Left lung (tissue), 14 donors: ENCODE measurements at places on chromosomes 6 and 20. TPM values are rescaled to one million over a fixed set of nuclear protein-coding genes. Genes with fewer than 3 reads are reported as not detected.

GRCh38 chr6:44733126-44733525 lies 345.6 kb downstream of the CDC5L start:
- no peak for DNase-seq

DNA sequence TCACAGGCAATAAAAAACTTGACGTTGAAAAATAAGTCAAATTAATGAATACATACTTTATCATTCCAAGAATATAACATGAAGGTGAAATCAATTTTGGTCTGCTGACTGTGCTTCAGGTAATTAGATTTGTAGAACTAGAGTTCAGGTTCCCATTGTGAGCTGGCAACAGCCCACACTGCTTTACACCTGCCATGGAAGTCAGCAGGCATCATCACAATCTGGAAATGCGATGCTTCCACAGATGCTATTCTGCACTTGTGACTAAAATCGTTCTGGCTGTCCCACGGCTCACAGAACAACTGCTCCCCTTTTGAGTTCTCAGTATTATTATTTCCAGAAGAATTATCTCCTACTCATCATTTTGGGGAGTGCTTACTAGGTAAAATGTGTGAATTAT lies 62.6 kb upstream of the THEMIS start:
- DNase-seq: no peak

- no peak for DNase-seq
Measured at GRCh38 chr20:21342656-21343345, 39.7 kb downstream of the XRN2 start.

GRCh38 chr20:23080521-23080920 lies 5.6 kb downstream of the CD93 start:
- DNase-seq: no peak

DNA sequence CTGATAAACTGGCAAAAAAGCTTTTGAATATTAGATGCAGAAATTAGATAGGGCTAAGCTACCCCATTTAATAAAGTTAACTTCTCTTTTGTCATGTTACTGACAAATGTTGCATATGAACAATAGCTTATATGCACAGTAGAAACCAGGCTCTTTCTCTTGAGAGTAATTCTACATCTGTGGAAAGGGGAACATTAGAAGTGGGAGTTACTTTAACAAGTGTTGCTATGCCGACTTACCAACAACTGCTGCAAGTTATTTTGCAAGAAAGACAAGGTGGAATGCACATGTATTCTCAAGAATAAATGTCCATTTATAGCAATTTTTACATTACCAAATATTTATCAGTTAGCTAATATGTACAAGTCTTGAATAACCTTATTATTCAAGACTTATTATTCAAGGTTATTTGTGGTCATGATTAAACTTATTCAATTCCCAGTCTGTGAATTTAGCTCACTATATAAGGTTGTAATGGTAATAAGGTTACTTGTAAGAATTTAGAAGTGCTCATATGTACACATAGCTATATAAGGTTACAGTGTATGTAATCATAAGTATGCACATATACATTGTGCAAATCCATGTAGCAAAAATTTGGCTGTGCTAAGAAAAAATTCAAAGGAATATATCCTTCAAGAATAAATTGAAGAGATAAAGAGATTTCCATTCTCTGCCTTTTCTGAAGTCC lies 38.3 kb downstream of the ADGRG6 start:
- no peak for DNase-seq

- DNase-seq: no peak
Measured at GRCh38 chr6:170206317-170206621, 84.6 kb downstream of the DLL1 start.

DNA sequence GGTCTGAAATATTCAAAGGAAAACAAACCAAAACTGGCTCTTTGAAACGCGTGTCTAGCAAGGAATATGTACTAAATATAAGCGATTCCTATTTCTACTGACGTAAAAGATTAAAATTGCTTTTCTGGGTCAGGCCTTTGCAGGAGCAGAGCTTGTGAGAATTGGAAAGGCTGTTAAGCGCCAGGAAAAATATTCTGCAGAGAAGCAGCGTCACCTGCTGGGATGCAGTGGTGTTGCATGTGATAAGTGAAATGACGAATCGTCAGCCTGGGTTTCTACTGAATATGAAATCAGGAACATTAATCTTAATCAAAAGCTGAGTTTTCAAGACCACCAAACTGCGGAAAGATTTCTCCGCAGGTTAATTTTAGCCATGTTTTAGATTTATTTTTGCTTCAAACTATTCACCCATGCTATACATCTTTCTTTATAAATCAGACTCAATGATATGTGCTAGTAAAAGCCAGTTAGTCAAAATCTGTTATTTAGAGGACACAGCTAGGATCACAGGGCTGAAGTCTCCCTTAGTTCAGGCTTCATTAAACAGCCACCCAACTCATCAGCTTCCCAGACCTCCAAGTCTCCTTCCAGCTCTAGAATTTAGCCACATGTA lies 67.4 kb downstream of the ALDH8A1 start:
- DNase-seq: no peak

- DNase-seq: no peak
Measured at GRCh38 chr20:57744206-57744605, 34.4 kb upstream of the PMEPA1 start.

- DNase-seq: no peak
Measured at GRCh38 chr6:116229287-116229913, 24.5 kb downstream of the TSPYL4 start.

DNA sequence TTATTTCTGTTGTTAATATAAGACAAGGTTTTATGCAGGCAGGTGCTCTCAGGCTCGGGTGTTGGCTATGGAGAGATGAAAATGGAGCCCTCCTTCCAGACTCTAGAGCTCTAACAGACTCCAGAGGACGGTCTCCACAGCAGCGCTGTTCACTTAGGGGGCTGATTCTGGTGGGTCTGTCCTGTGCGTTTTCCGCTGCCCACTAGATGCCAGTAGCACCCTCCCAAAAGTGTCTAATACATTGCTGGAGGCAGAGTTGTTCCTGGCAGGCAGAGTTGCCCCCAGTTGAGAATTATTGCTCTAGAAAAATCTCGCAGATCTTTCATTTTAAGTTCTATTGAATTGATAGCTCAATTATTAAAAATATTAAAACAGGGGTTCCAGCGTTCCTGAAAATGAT lies 109.9 kb downstream of the MAP3K4 start:
- DNase-seq: peak; percentile 14

DNA sequence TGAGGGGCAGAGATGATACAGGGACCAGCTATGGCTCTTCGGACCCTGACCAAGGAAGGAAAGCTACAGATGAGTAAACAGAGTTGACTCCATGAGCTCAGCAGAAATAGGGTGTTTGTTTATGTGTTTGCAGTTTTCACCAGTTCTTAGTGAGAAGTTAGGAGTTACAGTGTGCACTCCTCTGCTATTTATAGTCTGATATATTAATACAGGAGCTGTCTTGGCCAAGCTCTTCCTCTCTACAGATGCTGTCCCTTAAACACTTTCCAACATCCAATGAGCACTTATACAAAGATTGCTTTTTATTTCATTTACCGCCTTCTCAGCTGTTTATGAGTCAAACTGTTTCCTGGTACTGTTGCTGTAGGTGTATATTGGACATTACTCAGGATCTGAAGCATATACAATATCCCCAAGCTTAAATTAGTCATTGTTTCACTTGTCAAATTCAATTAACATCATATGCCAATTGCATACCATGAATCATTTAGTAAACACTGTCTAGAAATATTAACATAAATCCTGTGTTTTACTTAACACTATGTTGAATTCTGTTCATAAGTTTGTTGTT lies 618.0 kb downstream of the PRKN start:
- no peak for DNase-seq

DNA sequence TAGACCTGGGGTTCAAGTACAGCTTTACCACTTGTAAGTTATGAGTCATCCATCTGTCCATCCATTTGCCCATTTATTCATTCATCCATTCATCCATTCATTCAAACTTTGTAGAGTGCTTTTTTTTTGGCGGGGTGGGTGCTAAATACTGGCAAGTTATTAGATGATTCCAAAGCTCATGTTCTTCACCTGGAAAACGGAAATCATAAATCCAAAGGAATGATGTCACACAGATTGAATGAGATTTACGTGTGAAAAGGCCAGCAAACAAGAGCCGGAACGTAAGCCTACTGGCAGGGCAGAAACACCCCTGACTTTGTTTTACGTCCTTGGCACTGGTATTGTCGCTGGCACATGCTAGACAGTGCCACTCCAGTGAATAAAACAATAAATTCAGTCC lies 480.9 kb upstream of the CHD6 start:
- no peak for DNase-seq

GRCh38 chr20:33033381-33033780 lies 1.9 kb downstream of the BPIFB6 start:
- no peak for DNase-seq

- no peak for DNase-seq
Measured at GRCh38 chr20:21208999-21209398, 83.1 kb downstream of the KIZ start.

- DNase-seq: no peak
Measured at GRCh38 chr6:3363296-3364025, 93.4 kb downstream of the SLC22A23 start.

DNA sequence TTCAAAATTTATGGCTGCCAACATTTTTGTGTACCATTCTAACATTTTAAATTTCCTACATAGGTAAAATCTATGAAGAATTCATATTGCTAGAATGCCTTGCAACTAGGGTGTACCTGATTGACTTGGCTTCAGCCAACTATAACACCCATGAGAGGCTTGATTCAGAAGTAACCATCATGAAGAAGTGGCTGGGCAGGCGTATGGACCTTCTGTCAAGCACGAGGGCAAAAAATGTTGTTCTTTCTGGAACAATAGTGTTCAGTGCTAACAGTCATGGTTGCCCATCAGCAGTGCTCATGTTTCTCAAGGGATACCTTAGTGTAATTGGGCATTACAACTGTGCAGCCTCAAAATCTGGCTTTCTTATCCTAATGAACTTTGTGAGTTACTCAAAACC lies 42.9 kb downstream of the ID4 start:
- no peak for DNase-seq

DNA sequence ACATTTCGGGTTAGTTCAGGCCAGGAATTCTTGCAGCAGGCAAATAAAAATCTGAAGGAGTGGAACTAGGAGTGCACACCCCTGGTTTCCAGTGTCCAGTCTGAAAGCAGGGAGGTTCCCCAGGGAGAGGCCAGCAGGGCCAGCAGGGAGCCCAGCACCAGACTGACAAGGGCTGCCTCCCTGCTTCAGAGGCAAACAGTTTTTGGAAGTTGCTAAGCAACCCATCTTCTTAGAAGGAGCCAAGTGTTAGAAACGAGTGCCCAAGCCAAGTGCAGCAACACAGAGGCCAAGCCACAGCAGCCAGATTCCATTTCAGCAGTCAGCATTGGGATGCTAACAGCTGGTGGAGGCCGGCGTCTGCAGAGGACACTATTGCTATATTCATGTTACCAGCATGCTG lies 179.1 kb downstream of the SYNDIG1 start:
- DNase-seq: no peak

GRCh38 chr20:24381886-24382285 lies 87.5 kb upstream of the SYNDIG1 start:
- DNase-seq: no peak

GRCh38 chr6:129647044-129647443 lies 62.9 kb downstream of the ARHGAP18 start:
- DNase-seq: no peak

DNA sequence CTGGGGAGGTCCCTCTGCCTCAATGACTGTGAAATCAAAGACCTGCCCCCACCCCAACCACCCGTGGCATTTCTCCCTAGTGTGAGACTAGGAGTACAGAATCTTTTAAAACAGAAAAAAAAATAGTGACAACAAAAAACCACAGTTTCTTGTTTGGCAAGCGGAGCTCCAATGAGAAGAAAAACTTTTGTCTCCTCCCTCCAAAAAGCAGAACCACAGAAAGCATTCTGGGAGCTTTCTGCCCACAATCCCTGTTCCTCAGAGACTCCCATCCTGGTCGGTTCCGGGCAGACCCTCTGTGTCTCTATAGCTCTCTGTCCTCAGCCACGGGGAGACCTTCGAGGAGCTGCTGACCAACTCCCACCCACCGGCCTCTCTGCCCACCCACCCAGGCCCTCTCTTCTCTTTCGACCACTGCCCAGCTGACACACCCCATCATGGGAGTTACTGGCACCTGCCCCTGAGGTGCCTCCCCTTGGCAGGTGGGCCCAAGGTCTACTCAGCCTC lies 4.9 kb downstream of the PREX1 start:
- no peak for DNase-seq

GRCh38 chr6:53347921-53348370 lies 804 bp downstream of the ELOVL5 start:
- DNase-seq: peak; percentile 65

DNA sequence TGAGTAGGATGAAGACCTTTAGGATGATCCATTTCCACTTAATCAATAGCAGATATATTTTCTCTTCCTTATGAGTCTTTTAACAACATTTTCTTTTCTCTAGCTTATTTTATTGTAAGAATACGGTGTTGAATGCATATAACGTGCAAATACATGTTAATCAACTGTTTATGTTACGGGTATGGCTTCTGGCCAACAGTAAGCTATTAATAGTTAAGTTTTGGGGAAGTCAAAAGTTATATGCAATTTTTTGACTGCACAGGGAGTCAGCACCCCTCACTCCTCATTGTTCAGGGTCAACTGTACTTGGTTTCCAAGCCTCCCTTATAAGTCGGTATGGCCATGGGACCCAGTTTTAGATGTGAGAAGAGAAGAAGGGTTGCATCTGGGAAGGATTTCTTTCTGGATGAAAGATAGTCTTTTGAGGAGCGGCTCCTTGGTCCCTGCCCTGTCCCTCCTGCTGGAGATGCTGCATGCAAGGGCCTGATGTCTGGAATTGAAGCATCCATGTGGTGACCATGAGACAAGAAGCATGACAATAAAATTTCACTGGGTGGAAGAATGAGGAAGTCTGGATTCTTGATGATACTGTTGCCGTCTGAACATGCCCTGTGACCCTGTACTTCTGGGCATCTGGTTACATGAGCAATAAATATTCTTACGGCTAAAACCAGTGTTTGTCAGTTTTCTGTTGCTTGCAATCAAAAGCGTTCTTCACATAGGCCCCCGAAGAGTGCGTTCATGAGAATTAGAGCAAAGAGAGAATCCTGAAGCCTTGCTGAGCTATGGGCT lies 194.7 kb upstream of the PMEPA1 start:
- no peak for DNase-seq

DNA sequence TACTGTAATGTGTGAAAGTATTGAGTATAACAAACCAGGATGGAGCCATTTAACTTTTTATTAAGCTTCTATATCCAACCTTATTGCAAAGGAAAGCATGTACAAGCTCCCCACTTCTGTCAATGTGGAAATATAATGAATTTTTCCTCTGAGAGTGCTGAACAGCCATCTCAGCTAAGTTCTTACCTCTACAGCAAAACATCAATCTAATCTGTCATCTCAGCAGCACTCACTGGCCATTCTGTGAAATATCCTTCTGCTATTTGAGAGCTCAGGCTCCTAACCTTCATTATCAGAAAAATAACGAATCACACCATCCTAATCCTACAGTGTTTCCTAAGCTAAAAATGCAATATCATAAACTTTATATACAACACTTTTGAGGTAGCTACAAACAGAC lies 194.0 kb upstream of the RNF217 start:
- DNase-seq: no peak

GRCh38 chr20:23564927-23565326 lies 3.4 kb downstream of the CST9L start:
- DNase-seq: no peak

GRCh38 chr6:56827908-56828649 lies 126.8 kb upstream of the BEND6 start:
- no peak for DNase-seq

The RAB5IF gene
- polyA plus RNA-seq: 42.2 TPM

The DDR1 gene
- polyA plus RNA-seq: 92.9 TPM

The RAB44 gene
- 0.07 TPM for polyA plus RNA-seq

The GSTA4 gene
- polyA plus RNA-seq: 138 TPM

The KDM1B gene
- 20.4 TPM for polyA plus RNA-seq

The LZTS3 gene
- 7.1 TPM for polyA plus RNA-seq

The PNPLA1 gene
- polyA plus RNA-seq: 0.17 TPM

The SMLR1 gene
- polyA plus RNA-seq: 0.14 TPM

The HRH3 gene
- not detected for polyA plus RNA-seq

The BACH2 gene
- polyA plus RNA-seq: 9.8 TPM
